Substantia nigra (tissue), 51 donors: ENCODE measurements at places on chromosomes 2 and 18.

- no peak for DNase-seq
Observed at GRCh38 chr2:133561045-133561852, 7.0 kb downstream of the NCKAP5 start.

GRCh38 chr2:237889811-237890210 lies 30.4 kb downstream of the RAMP1 start:
- DNase-seq, result no peak

GRCh38 chr18:59286341-59286740 lies 13.1 kb upstream of the RAX start:
- no peak for DNase-seq

DNA sequence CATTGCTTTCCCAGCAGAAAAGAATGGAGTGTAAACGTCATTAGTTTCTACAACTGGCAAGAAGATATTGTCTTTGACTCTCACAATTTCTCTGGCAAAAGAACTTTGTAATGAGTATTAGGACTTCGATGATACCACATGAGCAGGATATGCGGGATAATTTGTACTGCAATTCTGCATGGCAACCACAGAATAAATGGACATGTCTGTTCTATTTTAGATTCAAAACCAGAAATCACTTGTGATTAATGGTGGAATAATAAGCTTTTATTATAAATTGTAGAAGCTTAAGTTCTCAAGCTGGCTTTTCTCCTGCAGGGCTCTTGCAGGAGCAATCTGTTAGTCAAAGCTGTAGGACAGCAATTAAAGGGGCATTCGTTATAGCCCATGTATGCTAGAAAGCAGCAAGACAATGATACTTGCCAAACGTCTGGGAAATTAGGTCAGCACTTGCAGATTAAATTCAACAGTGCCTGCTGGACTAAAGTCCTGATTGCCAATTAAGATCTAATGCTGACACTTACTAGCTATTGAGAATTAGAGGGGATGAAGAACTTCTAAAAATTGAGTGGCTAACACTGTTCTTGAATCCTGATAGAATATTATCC lies 177.9 kb downstream of the PTH2R start:
- no peak for DNase-seq

DNA sequence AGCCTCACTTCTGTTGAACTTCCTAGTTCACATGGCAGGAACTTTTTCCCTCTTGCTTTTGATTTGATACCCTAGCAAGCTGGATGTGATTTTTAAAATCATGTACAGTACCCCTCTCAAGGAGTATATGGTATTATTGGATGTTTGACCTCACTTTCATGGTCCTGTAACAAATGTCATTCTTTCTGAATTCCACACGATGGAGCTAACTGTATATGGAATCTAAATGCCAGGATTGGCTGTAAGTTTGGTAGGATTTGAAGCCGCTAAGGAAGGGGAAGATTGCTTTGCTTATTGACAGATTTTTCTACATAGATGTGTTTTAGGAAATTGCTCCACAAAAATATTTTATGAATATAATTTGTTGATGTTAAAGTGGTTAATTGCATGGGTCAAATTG lies 18.3 kb downstream of the MAIP1 start:
- DNase-seq, result no peak

GRCh38 chr2:88638743-88639142 lies 11.5 kb upstream of the EIF2AK3 start:
- DNase-seq, result no peak

- no peak for DNase-seq
Observed at GRCh38 chr2:59066787-59067399, 825.8 kb upstream of the FANCL start.
